ENCODE measurements at places on chromosomes 13 and 19.

- no peak for DNase-seq
These were observed 10.5 kb upstream of the CBY2 start for GRCh38 chr13:45691667-45692066.

GRCh38 chr19:55578761-55579747 is 1.6 kb downstream of the ZNF579 start:
- DNase-seq, result no peak

DNA sequence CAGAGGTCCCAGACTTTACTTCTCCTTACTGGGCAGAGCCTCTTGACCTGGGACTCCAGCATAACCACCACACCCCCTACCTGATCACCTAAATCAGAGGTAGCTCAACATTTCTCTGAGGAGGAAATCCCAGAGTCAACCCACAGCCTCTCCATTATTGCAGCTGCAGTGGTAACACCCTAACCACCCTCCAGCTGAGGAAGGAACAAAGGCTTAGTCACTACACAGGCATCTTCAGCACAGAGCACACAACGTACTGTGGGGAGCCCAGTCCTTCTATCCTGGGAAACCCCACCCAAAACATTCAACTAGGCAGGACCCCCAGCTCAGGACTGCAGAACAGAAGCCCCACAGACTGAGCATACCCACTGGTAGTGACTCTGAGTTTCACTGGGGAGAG is 824.7 kb upstream of the SLITRK5 start:
- no peak for DNase-seq

GRCh38 chr13:66803808-66804456 is 426.2 kb downstream of the PCDH9 start:
- DNase-seq, result no peak

DNA sequence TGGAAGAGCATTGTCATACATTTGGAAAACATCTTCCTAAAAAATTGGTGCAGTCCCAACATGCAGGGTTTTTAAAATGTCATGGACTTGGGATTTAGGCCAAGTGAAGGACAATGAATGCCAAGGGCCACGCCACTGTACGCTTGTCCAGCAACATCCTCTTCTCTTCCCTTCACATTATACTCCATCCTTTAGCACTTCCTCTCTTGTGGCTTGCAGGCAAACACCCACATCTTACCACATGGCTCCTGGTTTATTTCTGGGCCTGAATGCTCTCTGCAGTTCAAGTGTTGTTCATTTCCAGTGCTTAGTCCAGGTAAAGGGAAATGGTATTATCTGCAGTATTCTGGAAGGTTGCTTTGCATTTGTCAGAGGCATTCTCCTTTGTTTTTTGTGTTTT is 45.0 kb downstream of the CBY2 start:
- no peak for DNase-seq
